ENCODE measurements at places on chromosomes 6 and 20.

DNA sequence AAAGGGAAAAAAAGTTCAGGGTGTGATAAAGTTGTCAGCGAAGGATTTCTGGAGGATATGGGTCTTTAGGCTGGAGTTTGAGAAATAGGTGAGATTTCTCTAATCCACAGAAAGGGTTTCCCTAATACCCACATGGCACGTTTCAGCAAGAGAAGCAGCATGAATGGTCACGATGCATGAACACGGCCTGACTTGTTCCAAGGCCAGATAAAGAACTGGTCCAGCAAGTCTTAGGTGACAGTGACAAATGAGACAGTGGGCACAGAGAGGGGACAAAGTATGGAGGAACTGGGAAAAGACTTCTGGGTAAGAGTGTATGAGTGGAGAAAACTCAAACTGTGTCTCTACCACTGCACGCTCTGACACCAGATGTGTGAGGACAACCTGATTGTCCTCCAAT lies 262.0 kb upstream of the FOXQ1 start:
- no peak for DNase-seq

DNA sequence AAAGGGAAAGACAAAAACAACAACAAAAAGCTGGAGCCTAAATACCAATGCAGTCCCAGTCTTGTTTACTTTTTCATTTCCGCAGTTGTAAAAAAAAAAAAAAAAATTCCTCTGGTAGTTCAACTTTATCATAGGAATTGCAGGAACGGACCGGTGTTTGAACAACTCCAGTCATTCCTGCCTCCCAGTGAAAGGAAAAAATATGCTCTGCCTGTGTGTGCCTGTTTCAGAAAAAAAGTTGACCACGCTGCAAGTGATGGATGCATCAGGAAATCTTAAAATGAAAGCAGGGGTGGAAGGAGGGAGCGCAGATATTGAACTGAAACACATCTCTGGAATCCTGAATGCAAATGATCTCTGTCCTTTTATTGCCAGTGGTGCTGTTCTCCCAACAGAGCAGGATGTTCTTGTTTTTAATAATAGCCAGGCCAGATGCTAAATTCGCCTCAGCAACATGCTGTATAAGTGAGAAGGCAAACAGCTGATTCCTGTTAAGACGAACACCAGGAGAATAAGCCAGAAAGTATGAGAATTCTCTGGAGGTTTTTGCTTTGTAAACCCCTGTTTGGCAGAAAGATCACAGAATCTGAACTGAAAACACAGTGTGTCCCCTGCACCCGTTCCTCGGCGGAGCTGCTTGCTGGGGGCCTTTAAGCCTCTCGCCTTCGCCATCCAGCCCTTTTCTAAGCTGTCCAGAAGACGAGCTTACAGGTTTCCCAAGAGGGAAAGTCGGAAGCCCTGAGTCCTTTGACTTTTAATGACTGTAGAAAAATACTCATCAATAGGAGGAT lies 178.4 kb upstream of the SUPT3H start:
- peak; percentile 26 for DNase-seq

GRCh38 chr6:12653486-12653885 lies 63.1 kb upstream of the PHACTR1 start:
- peak; percentile 93 for DNase-seq

DNA sequence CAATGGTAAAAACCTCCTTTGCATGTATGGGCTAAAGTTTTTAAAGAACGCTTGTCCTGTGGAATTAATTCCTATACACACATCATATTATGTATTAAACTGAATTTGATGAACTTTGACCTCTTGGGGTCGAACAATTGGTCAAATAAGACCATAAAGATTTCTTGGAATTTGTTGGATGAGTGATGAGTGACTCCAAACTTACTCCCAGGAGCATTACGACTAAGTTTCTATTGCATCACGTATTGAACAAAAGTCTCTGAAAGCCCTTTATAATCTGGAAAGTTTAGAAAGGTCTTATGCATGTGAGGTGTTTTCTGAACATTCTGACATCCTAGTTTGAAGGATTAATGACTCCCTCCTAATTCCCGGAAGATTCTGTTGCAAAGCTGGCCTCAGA lies 126.9 kb upstream of the BMP5 start:
- DNase-seq = no peak

All from brain (organoid and tissue), 16 donors.